ENCODE measurements at places on chromosomes 13 and 19.

- DNase-seq = no peak
Measured at GRCh38 chr13:33615436-33615835, 202.5 kb upstream of the RFC3 start.

DNA sequence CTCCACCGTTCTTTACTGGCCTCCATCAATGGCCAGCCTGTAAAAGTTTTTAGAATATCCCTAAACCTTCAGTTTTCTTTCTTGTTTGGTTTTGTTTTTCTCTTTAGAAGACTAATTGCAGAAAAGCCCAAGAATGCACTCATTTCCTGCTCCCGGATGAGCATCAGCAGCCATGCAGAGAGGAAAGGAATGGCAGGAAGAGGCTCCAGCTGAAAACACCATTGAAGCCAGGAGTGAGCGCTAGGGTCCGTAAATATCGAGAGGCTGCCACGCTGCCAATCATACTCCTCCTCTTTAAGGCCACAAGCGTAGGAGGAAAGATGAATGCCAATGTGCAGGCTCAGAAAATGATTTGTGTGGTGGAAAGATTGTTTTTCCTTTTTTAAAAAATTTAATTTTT is 57.4 kb upstream of the UBE2L5 start:
- DNase-seq = no peak

GRCh38 chr19:51137792-51138425 is 4.2 kb upstream of the SIGLEC7 start:
- DNase-seq = no peak

DNA sequence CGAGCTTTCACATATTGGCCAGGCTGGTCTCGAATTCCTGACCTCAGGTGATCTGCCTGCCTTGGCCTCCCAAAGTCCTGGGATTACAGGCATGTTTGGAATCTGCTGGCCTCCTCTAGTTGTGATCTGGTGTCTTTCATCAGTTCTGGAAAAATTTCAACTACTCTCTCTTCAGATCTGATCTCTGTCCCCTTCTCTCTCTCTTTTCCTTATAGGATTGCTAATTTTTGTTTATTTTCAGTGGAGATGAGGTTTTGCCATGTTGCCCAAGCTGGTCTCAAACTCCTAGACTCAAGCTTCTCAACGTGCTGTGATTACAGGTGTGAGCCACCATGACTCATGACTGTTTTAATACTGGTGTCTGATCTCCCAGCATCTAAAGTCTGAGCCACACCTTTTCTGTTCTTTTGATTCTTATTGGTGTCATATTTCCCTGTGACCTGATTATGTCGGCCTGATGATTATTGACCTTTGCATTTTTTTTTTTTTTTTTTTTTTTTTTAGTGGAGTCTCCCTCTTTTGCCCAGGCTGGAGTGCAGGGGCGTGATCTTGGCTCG is 10.4 kb upstream of the NANOS2 start:
- DNase-seq = no peak

DNA sequence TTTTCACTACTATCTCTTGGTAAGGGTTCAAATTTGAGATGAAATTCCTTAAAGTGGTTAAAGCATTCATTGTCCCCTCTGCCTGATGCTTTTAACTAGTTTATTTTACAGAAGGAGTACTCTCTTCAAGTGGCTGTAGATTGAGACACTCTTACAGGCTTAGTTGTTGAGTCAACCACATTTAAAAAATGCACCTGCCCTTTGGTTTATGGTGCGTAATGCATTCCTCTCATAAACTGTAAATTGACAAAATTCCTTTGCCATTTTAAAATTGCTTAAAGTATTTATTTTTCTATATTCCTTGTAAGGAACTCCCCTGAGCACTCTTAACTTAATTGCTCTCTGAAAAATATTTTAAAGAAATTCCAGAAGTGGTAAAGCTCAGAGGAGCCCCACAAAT is 826 bp upstream of the GPC5 start:
- DNase-seq = no peak

DNA sequence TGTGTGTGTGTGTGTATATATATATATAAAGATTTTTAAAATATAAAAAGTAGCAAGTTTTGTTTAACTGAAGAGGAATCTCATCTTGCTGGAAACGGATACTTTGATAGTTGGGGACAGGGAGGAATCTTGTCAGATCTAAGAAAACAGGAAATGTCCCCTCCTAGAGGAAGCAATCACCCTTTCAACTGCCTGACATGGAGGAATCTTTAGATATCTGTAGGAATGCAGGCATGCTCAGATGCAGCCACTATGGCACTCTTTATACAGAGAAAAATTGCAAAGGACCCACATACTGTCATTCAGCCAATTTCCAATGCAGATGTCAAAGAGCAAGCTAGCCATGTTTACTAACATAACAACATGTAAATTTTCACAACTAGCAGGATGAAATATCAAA is 38.8 kb downstream of the ZNF611 start:
- no peak for DNase-seq

DNA sequence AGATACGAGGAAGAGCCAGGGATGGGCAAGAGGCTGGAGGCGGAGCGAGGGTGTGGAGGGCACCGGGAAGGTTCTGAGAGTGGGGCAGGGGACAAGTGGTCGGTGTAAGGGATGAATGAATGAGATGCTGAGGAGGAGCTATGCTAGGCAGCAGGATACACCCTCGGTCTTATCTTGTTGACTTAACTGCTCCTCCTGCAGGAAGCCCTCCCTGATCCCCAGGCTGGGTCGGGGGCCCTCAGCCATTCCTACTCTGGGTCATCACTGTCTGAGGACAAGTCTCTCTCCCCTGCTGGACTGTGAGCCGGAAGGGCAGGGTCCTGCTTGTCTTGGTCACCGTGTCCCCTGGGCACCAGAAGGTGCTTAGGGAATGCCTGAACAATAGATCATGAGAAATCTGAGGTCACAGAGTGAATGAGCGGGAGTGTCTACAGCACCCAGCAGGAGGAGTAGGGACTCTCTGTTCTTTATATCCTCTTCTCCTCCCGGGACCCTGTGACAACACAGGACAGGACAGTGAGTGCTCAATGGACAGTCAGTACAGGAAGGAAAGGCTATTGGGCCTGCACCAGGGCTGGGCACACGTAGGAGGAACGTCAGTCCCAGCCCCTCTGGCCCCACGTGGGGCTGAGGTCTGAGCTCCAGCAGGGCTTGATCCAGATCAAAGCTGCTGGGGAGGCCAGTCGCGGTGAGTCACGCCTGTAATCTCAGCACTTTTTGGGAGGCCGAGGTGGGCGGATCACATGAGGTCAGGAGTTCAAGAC is 6.5 kb downstream of the NKPD1 start:
- DNase-seq = no peak

DNA sequence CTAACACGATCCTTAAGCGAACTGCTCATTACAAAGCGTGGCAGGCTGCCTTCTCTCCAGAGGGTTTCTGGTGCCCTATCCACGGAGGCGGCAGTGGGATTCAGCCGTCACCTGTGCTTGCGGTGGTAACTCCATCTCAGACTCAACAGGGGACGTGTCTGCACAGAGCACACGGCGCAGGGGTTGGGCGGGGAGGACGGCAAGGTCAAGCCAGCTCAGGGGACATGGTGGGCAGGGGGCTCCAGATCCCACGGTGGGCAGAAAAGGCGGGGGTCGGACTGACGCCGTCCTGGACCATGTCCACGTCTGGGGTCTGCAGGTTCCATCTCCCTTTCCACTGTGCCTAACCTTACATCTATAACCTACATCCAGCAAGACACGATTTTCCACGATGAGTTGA is 70.7 kb downstream of the RASA3 start:
- DNase-seq = no peak

- DNase-seq = no peak
Measured at GRCh38 chr19:44758596-44758995, 10.1 kb downstream of the BCL3 start.

- DNase-seq = no peak
Measured at GRCh38 chr13:56352361-56352760, 788.4 kb upstream of the PRR20A start.

GRCh38 chr19:8209462-8210378 is 550 bp downstream of the CERS4 start:
- peak; percentile 56 for DNase-seq

GRCh38 chr19:17266026-17266425 is 1.2 kb upstream of the BABAM1 start:
- DNase-seq = no peak

- no peak for DNase-seq
Measured at GRCh38 chr13:36358175-36358718, 12.1 kb upstream of the SPART start.

DNA sequence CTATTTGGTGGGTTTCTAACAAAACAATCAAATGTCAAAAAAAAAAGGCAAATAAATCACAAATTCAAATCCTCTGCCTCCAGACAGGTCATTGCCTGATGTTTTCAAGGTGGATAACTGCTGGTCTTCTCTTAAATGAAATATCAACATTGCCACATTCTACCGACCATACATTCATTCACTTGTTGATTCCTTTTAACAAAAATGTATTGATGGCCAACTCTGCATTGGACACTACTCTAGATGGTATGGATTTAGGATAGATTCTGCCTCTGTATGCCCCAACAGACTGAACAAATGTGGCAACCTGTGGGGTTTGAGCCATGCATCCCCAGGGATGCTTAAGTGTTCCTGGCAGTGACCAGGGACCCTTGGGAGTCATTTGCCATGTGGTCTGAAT is 87.6 kb upstream of the STK24 start:
- no peak for DNase-seq

- no peak for DNase-seq
Measured at GRCh38 chr19:41328842-41329225, 18.9 kb downstream of the CCDC97 start.

- DNase-seq = no peak
Measured at GRCh38 chr13:53490752-53491151, 462.1 kb downstream of the OLFM4 start.

DNA sequence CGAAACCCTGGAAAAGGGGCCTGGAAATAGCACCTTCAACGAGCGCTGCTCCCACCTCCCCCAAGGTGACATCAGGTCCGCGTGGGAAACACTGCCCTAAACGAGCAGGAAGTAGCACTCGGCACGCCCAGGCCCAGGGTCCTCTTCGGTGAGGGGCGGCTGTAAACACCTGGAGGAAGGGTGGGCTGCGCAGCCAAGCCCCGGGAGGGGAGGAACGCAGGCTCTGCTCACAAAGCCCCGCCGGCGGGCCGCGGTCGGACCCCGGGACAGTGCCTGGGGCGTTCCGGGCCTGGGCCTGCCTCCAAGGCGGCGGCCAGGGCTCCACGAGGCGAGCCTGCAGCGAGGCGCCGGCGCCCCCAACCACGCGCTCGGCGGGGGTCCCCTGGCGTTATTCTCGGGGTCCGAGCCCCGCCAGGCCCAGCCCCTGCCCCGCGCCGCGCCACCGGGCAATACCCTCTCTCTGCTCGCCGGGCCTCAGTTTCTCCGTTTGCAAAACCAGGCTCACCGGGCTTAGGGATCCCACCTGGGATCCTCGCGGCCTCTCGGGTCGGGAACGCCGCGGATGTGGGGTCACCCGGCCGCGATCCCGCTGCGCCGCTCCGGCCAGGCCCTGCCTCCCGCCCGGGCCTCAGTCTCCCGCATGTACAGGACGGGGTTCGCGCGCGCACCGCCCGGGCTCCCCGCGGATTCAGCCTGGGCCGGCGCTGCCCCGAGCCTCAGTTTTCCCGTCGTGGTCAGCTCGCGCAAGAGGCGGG is 630 bp downstream of the RNF126 start:
- no peak for DNase-seq

- DNase-seq = no peak
Measured at GRCh38 chr19:16536130-16536529, 6.1 kb downstream of the CHERP start.

DNA sequence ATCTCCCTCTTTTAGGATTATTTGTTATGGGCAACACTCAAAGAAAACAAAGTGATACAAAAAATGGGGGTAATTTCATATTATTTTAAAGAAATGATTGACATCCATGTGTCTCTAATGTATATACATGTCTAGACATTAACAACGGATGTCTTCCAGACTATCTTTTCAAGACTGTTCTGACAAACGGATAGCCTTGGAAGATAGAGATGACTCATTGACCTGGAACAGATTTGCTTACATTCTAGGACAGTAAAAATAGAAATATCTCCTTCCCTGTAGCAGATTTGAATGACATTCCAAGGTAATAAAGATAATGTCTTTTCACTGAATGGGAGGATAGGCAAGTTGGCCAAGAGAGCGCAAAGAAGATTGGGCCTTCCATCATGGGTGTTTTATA is 26.2 kb upstream of the SLITRK6 start:
- no peak for DNase-seq

GRCh38 chr13:47334173-47334572 is 437.3 kb upstream of the HTR2A start:
- no peak for DNase-seq

- DNase-seq = no peak
Measured at GRCh38 chr13:22316494-22317025, 645.7 kb downstream of the FGF9 start.

DNA sequence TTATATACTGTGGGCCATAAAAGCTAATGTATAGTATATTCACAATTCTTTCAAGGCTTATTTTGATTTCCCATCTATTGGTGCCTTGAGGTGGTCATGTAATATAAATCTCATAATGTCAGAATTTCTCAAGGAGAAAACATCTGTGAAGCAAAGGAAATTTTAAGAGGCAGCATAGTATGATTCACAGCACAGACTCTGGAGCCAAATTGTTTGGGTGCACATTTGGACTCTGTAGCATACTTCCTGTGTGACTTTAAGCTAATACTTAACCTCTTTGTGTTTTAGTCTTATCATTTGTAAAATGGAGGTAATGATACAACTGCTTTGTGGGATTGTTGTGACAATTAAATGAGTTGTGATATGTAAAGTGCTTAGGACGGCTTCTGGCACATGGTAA is 67.6 kb downstream of the PIBF1 start:
- no peak for DNase-seq

DNA sequence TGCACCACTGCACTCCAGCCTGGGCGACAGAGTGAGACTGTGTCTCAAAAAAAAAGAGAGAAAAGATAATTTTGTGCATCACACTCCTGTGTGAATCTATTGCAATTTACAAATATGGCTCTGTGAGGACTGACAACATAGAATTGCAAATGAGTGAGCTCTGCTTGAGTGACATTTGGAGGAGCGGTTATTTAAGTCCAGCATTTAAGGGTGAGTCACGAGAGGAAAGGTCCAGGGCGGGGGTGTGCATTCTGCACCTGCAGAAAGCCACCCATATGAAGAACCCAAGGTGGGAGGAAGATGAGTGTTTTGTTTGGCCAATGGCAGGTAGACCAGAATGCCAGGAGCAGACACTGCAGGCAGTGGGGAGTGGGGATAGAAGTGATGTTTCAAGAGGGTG is 58.5 kb downstream of the DGKH start:
- no peak for DNase-seq

DNA sequence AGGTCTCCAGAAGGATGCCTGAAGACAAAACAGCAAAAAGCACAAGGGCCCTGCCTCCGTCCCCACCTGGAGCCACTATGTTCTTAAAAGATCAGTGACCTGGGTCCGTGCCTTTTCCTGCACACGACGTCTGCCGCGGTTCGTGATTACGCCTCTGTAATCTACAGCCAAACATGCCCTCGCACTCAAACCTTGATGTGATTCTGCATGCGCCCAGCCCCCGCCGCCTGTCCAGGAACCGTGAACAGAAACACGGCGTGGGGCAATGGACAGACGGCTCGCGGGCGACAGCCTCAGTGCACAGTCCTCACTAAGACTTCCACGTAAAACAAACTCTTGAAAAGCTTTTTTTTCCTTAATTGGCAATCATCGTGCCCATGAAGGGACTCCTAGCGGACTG is 15.5 kb downstream of the C13orf46 start:
- no peak for DNase-seq

Measured in stimulated activated CD4-positive, alpha-beta T cell treated with anti-CD3 and anti-CD28 coated beads, Interleukin-1b, Interleukin-23, amount 100 ng/mL, for 1 hour (primary cell).